Activated CD8-positive, alpha-beta memory T cell treated with anti-CD3 and anti-CD28 coated beads, Interleukin-2, amount 50 U/mL, for 4 hours (primary cell): ENCODE measurements at places on chromosomes 6 and 20.

- no peak for DNase-seq
Observed at GRCh38 chr20:20786428-20786827, 74.0 kb upstream of the RALGAPA2 start.

DNA sequence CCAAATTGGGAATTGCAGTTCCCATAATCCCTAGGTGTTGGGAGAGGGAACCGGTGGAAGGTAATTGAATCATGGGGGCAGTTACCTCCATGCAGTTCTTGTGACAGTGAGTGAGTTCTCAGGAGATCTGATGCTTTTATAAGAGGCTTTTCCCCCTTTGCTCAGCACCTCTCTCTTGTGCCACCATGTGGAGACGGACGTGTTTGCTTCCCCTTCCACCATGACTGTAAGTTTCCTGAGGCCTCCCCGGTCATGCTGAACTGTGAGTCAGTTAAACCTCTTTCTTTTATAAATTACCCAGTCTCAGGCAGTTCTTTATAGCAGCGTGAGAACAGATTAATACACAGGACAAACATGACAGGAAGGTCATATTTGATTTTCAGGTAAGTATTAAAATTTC lies 25.3 kb upstream of the HECA start:
- DNase-seq = no peak

- DNase-seq = no peak
Observed at GRCh38 chr6:43953794-43954310, 173.4 kb downstream of the MRPL14 start.

DNA sequence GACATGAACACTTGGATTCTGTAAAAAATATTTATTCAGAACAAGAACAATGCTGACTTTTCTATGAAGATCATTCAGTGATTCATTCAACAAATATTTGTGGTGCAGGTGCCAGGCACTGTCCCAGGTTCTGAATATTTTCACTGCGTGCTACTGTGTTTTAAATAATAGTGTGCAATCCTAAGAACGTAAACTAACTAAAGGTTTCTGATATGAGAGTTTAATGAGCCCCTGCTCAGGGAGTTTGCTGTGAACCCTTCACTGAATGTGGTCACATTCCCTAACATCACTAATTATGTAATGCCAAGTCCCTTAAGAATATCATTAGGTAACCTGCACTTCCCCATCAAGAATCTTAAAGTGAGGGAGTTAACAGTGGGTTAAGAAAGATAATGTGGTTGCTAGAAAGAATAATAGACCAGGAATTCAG lies 1.7 kb upstream of the TMEM170B start:
- DNase-seq = no peak

DNA sequence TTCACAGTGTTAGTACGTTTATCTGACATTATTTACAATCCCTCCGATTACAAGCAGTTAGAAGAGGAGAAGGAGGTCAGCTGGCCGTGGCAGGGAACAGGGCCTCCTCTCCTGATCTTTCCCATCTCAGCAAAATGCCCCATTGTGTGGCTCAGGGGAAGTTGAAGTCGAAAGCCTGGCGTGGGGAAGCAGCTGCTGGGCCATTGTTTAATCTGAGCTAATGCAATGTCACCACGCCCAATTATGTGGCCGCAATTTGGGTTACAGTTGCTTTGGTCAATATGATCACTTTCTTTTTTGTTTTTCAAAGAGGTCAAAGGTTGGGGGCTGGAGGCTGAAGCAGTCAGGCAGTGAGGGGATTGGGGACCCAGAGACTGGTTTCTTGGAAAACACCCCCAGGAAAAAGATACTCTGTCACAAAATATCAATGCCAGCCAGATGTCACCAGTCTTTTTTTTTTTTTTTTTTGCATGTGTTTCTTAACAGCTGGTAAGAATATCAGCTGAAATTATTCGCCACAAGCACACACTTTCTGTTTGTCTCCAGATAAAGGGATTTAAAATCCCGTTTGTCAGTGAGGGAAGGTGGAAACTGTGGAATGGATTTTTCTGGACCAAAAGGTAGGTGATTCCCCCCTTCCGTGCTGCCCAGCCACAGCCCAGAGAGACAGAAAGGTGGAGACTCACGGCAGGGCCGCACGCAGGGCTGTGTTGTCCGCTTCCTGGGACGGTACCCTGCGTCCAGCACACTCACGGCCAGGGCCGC lies 24.6 kb downstream of the DLL1 start:
- no peak for DNase-seq
